ENCODE measurements at places on chromosomes 11 and 22.

DNA sequence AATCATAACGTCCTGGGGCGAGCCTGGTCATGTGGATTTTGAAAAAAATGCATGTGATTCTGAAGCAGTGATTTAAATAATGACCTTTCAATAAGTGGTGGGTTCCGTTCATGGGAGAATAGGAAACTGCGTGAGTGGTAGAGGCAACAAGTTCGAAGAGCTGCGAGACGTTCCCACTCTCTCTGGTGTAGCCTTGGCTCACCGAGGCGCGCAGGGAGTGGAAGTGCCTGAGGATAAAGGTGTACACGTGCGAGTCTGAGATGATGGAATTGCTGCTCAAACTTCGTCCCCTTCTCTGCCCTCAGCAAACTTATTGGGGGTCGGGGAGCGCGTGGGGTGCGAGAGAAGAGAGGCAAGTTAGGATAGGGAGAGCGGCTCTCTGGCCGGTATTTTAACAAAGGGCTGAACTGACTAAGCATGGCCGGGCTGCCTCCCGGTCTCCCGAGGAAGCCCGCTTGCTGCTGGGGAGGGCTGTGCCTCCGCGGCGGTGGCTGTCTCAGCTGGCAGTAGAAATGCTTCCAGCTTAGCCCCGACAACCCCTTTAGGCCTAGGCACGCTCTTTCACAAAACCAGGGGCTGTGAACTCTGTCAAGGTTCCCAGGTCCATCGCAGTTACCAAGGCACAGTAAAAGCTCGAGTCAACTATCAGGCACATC is 875 bp upstream of the STT3A start:
- peak; percentile 33 for DNase-seq

GRCh38 chr22:20156611-20157429 is 6.0 kb upstream of the CCDC188 start:
- DNase-seq, result peak; percentile 75

GRCh38 chr11:61075891-61076290 is 26.4 kb upstream of the CD5 start:
- no peak for DNase-seq

DNA sequence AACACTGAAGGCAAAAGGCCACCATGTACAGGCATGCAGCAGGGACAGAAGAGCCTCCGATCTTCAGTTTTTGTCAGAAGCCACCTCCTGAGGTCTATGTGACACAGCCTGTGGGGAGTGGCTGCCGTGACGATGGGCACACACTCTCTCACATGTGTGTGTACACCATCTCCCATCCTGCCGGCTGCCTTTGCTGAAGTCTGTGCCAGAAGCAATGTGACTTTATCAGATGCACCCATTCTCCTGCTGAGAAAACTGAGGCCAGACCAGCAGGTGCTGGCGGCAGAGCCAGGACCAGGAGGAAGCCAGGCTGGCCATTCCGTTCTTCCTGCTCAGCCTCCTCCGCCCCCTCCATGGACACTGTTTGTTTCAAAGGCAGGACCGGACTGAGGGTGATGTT is 16.7 kb downstream of the SHANK2 start:
- DNase-seq, result no peak

DNA sequence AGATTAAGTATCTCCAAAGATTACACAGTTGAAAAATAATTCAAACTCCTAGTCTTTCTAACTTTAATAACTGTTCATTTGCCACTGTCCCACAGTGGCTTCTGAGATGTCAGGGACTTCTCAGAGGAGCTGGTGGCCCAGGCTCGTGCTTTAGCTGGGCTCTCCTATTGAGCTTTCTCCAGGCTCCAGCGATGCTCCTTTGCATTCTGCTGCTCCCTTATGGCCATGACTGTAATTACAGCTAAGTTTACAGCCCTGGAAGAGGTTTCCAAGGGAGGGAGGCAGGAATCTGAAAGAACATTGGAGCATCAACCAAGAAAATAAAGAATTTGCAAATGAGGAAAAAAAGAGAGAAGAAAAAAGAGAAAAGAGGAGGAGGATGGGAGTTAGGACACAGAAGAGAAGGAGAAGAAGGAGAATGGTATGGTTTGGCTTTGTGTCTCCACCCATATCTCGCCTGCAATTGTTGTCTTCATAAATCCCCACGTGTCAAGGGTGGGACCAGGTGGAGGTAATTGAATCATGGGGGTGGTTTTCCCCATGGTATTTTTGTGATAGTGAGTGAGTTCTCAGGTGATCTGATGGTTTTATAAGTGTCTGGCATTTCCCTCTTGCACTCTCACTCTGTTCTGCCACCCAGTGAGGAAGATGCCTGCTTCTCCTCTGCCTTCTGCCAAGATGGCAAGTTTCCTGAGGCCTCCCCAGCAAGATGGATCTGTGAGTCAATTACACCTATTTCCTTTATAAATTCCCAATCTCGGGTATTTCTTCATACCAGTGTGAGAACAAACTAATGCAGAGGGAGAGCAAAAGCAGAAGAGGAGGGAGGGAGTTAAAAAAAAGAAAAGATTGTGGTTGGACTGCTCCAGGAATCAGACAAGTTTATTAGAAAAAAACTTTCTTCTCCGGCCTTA is 857.0 kb downstream of the KCNA4 start:
- peak; percentile 65 for DNase-seq

- no peak for DNase-seq
Measured at GRCh38 chr11:86708669-86709068, 36.3 kb upstream of the ME3 start.

GRCh38 chr11:22479971-22480720 is 142.0 kb downstream of the SLC17A6 start:
- DNase-seq, result no peak

DNA sequence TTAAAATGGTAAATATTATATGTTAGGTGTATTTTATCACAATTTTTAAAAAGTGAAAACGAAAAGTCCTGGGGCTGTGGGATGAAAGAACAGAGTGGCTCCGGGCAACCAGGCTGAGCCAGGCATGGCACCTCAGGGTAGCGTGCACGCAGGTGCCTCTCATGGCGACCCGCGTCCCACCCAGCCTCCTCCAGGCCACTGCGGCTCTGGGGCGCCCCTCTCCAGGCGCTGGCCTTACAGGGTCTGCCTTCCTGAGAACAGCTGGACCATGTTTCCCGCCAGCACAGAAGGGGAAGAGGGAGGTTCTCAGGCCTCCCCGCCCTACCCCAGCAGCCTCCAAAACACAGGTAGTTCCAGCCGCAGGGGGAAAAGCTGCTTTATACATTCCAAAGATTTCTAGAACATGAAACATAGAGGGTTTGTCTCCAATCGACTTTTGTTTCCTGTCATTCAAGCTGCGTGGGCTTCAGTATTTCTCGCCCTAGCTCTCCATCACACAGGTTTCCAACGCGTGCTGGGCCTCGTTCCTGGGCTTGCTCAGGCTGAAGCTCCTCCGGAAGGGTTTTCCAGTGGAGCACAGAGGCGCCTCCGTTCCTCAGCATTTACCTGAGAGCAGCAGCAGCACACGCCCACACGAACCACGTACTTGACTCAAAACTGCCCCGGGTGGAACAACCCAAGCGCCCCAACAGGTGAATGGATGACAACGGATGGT is 10.5 kb downstream of the EHD1 start:
- no peak for DNase-seq

GRCh38 chr22:29457730-29458129 is 19.3 kb downstream of the RFPL1 start:
- peak; percentile 49 for DNase-seq
